ENCODE measurements at places on chromosomes 6 and 20. TPM values are rescaled to one million over a fixed set of nuclear protein-coding genes. Genes with fewer than 3 reads are reported as not detected.

The DDX43 gene
- polyA plus RNA-seq, result 0.12 TPM

The MROH8 gene
- 3.7 TPM for polyA plus RNA-seq

The CTAGE9 gene
- polyA plus RNA-seq, result not detected

The DAAM2 gene
- 43.8 TPM for polyA plus RNA-seq

The NELFE gene
- polyA plus RNA-seq, result 85.4 TPM

The OXT gene
- polyA plus RNA-seq, result 0.17 TPM

The SLC2A10 gene
- polyA plus RNA-seq, result 0.84 TPM

The CRYBG1 gene
- 0.17 TPM for polyA plus RNA-seq

The SYNDIG1 gene
- polyA plus RNA-seq, result 0.03 TPM

The LPA gene
- polyA plus RNA-seq, result not detected

The RNF182 gene
- 0.05 TPM for polyA plus RNA-seq

The MCCD1 gene
- polyA plus RNA-seq, result not detected

The AFDN gene
- 14.6 TPM for polyA plus RNA-seq

The SSTR4 gene
- polyA plus RNA-seq, result not detected

The HEY2 gene
- 6.2 TPM for polyA plus RNA-seq

The BHLHE23 gene
- not detected for polyA plus RNA-seq

The CYP39A1 gene
- 0.58 TPM for polyA plus RNA-seq

The ADTRP gene
- not detected for polyA plus RNA-seq

The PTCRA gene
- polyA plus RNA-seq, result 0.09 TPM

The AIF1 gene
- 5.7 TPM for polyA plus RNA-seq

The EDN1 gene
- 0.68 TPM for polyA plus RNA-seq

The OR11A1 gene
- not detected for polyA plus RNA-seq

The RGS17 gene
- polyA plus RNA-seq, result 0.27 TPM

The SLC17A9 gene
- polyA plus RNA-seq, result 0.69 TPM

The PRDM13 gene
- polyA plus RNA-seq, result not detected

The MYLK2 gene
- 91.4 TPM for polyA plus RNA-seq

The CALHM6 gene
- 1.1 TPM for polyA plus RNA-seq

The GSTA2 gene
- polyA plus RNA-seq, result 0.04 TPM

The TGIF2 gene
- 1.1 TPM for polyA plus RNA-seq

The CST2 gene
- not detected for polyA plus RNA-seq

The ENPP1 gene
- 0.66 TPM for polyA plus RNA-seq

The DLK2 gene
- 0.10 TPM for polyA plus RNA-seq

The LY6G6C gene
- not detected for polyA plus RNA-seq

The TMEM244 gene
- not detected for polyA plus RNA-seq

The TPD52L1 gene
- polyA plus RNA-seq, result 51.8 TPM

The LCA5 gene
- polyA plus RNA-seq, result 1.1 TPM

The LIN28B gene
- not detected for polyA plus RNA-seq

The PRR18 gene
- 0.08 TPM for polyA plus RNA-seq
